Kidney glomerular epithelial cell (primary cell): ENCODE measurements at places on chromosomes 13 and 19.

DNA sequence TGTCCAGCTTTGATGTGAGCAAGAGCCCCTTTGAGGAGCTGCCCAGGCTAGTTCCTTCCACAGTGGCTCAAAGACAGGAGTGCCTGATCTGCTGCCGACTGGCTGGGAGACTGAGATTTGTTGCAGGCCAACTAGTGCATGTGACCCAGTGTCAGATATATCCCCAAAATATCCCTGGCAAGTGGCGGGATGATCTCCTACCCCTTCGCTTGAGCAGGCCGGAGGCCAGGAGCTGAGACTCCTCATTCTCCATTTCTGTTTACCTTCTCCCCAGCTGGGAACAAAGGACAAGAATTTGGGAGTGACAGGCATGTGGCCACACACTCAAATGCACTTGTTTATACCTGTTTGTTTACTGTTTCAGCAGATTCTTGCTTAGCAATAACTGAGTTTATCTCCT is 37.1 kb upstream of the XPO4 start:
- no peak for DNase-seq

- no peak for DNase-seq
Observed at GRCh38 chr13:114313061-114313860, 1.0 kb upstream of the CHAMP1 start.

GRCh38 chr19:14505488-14506239 is 9.7 kb upstream of the GIPC1 start:
- peak; percentile 18 for DNase-seq

GRCh38 chr19:49923055-49924003 is 5.7 kb upstream of the ATF5 start:
- DNase-seq, result no peak

DNA sequence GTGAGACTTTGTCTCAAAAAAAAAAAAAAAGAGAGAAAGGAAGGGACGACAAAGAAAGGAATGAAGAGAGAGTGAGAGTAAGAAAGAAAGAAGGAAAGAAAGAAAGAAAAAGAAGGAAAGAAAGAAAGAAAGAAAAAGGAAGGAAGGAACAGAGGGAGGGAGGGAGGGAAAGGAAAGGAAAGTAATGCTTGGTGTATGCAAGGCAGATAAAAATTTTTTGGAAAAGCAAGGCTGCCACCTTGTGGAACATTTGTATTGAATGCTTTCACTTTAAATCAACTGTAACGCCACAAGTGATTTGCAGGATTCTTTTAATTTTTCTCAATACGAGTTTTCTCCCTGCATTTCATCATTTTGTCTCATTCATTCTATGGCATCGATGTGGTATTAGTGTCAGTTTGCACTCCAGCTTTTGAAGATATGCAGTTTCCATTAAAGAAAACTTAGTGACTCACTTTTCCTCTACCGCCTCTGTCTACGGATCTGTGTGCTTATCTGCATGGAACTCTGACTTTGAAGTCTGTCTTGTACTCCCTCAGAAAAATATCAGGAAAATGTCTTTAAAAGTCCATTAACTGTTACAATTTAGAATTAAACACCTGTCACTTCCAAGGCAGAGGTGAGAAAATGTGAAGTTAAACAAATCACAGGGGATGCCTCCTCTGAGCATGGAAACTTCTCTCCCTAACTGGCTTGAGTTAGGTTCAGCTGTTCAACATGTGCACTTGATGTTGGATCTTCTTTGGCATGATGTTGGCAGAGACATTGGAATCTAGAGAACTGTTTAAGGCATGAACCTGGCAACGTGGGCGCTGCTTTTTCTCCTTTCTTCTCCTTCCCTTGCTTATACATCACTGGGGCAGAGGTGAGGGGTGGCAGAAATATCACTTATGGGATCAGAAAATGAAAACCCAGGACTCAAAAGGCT is 20.0 kb upstream of the ZDHHC20 start:
- DNase-seq, result peak; percentile 63

- no peak for DNase-seq
Observed at GRCh38 chr13:47306991-47307390, 410.1 kb upstream of the HTR2A start.

- DNase-seq, result no peak
Observed at GRCh38 chr19:17225053-17225452, 973 bp upstream of the OCEL1 start.

GRCh38 chr13:73991384-73991783 is 142.8 kb downstream of the KLF12 start:
- no peak for DNase-seq

DNA sequence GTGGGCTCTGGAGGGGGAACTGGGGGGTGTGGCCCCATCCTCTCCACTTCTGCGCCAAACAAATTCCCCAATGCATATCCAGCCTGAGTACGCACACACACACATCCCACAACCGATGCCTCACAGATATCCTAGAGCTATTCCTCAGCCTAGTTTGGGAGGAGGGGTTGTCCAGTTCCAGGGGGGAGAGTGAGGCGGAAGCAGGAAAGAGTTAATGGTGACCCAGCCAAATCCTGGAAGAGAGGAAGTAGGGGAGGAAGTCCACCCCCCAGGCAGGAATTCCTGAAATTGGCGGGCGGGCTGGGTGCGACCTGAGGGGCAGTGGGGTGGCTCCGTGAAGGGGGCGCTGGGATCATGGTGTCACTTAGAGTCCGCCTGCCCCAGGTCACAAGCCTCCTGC is 897 bp downstream of the GPR4 start:
- DNase-seq, result no peak

DNA sequence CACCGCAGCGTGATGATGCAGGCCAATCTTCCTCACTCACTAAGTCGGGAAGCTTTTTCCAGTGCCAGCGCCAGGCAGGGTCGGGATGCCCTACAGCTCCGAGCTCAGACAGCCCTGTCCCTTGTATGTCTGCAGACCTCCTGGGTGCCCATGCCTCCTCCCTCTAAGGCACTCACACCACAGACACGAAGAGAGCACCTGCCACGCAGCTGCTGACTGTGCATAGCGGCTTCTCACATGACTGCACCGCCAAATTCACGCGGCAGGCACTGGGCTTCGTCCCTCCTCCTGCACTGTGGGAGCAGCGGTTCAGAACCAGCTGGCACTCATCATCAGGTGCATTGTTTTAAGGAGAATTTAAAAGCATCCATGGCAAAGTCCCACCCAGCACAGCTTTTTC is 88.1 kb downstream of the SLC7A1 start:
- no peak for DNase-seq

GRCh38 chr13:74771964-74772363 is 637.8 kb upstream of the KLF12 start:
- DNase-seq, result peak; percentile 85
